ENCODE measurements at places on chromosomes 3 and 15.

DNA sequence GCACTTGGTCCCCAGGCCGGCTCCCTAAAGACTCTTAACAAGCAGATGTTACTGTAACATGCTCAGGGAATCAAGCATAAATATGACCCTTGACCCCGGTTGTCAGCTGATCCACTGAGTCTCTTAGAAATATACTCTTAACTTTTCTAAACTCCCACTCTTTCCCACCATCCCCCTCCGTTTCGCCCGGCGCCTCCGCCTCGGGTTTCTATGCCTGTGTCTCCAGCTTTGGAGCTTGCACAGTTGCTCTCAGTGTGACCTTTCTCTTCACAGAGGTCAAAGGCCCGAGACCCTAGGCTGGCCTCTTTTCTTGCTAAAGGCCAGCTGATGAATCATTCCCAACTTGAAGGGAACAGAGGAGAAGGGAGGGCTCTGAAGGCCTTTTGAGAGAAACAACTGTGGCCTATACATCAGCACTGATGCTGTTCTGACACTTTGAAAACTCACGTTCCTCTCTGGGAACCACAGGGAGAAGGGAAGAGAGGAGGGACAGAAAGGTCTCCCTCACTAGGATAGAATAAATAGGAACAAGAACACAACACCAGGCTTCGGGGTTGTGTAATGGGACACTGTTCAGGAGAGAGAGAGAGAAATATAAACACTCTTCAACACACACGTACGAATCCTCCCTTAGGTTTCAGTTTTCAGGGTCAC lies 484.5 kb upstream of the NR2F2 start:
- peak; percentile 91 for DNase-seq

GRCh38 chr3:180296971-180297370 lies 260.2 kb upstream of the PEX5L start:
- DNase-seq, result no peak

GRCh38 chr3:65439641-65440284 lies 599.0 kb downstream of the MAGI1 start:
- peak; percentile 74 for DNase-seq

GRCh38 chr3:45795882-45796765 lies at the start of gene SLC6A20:
SLC6A20 (minus strand) TSS chr3:45796536; CDS start chr3:45796419, 117 bp downstream.
- DNase-seq, result peak; percentile 72

GRCh38 chr3:60323651-60324050 lies 927.6 kb downstream of the FHIT start:
- DNase-seq, result no peak

DNA sequence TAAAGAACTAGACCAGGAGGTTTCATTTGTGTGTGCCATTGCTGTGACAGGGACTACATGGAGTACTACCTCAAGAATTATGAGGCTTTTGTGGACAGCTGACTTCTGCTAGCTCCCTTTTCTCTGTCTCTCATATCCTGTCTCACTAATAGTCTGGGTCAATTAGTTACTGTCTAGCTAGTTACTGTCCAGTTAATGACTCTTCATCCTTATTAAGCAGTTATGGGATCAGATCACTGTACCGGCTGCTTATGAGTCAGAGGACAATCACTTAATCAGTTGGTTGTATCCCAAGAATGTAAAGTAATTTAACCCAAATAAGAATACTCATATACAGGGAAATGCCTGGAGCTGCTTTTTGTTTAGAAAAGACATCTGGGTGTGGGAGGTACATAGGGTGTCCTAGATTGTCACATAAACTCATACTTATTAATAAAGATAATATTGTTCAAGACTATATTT lies 158.0 kb downstream of the CDIN1 start:
- no peak for DNase-seq

DNA sequence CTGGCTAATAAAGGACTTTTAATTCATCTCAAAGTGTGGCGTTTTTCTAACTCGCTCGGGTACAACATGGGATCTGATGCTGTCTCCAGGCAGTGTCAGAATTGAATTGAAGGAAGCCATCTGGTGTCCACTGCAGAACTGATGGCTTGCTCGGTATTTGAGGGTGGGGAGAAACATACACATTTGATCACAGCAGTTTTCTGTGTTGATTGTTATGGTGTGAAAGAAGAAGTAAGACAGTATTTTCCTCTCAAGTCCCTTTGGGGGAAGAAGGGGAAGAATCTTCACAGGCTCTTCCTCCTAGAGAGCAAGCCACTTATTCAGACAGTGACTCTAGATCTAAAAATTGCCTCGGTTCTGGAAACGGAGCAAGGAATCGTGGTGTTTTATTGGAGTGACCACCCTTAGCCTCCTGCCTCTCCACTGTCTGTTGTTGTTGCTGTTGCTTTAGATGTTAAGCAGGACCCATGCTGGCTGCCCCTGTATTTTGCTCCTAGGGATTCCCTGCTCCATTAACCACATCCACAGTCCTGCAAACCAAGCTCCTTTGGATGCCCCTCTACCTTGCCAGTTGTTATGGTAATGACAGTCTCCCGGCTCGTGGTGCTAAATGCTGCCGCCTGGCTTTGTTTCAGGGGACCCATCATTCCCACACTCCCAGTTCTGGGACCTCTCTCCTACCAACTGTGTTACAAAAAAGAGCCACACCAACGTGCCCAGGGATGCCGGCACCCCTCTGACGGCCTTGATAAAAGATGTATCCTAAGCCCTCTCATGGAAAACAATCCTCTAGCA lies 15.3 kb upstream of the MCCC1 start:
- no peak for DNase-seq

DNA sequence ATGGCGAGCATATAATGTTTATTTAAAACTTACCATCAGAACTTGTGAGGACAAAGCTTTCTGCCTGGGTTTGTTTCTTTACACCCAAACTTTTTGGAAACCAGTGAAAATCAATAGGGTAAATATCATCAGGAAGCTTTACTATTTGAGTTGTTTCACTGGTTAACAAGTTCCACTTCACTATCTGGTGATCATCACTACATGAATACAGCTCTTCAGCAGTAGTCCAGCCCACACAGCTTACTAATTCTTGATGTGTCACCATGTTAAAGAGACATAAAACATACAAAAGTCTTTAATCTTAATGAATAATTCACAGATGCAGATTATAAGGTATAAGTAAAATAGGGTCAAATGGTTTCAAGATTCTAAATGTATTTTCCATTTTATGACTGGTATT lies 17.6 kb downstream of the IFT80 start:
- no peak for DNase-seq

GRCh38 chr3:195219351-195220230 lies 51.4 kb downstream of the XXYLT1 start:
- no peak for DNase-seq

- no peak for DNase-seq
Observed at GRCh38 chr15:85607141-85607806, 187.5 kb downstream of the KLHL25 start.

GRCh38 chr15:51106481-51106880 lies 11.8 kb upstream of the TNFAIP8L3 start:
- no peak for DNase-seq

- DNase-seq, result no peak
Observed at GRCh38 chr3:31953091-31953490, 28.0 kb downstream of the OSBPL10 start.

DNA sequence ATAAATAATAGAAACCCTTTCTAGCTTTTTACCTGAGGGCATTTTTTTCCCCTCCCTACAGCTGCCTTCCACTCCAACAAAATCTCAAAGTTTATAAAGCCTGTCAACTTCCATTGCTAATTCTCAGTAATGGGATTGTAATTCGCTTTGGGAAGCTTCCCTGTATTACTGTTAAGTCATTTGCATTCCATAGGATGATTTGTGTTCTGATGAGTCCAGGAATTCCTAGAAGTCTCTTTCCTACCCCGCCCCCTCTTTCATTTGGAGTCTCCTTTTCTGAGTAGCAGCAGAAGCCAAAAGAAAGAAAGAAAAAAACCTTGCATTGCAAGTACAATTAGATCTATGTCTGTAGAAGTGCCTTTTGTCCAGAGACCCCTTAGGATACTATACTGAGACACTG lies 1033.3 kb downstream of the IGSF11 start:
- DNase-seq, result no peak

- no peak for DNase-seq
Observed at GRCh38 chr3:43742920-43743319, 52.2 kb downstream of the ABHD5 start.

GRCh38 chr3:177338697-177339219 lies 141.5 kb upstream of the TBL1XR1 start:
- DNase-seq, result no peak

DNA sequence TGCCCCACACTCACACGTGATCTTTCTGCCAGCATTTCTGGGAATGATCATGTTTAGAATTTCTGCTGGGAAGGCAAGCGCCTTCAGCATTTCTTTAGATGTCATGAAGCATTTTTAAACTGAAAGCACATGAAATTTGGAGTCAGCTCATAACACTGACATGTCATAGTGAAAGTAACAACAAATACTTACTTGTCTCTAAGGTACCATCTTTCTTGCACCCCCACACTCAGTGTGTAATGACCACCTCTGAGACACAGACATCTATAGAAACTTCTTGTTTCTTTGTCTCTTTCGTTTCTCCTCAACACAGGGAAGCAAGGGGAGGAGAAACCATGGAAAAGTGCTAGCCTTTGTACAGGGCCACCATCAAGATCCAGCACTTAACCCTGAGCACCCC lies 171.7 kb downstream of the RORA start:
- no peak for DNase-seq

- no peak for DNase-seq
Observed at GRCh38 chr3:173398111-173398479, 551 bp downstream of the NLGN1 start.

- no peak for DNase-seq
Observed at GRCh38 chr3:147797095-147797494, 387.9 kb downstream of the ZIC1 start.

DNA sequence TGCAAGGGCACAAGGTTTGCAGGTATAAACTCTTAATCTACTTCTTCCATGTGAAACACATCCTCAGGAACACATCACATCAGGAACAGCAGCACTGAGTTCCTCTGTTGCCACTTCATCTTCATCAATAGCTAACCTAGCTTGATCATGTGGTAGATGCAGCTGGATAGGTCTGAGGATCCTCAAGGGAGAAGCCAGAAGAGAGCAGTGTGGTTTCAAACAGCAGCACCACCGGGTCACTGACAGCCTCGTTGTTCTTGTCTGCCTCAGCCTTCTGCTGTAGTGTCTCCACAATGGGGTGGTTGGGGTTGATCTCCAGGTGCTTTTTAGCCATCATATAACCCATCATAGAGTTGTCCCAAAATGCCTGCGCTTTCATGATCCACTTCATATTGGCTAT lies 58.8 kb downstream of the ADAM10 start:
- DNase-seq, result no peak

GRCh38 chr15:25739687-25740121 lies 123.4 kb downstream of the ATP10A start:
- peak; percentile 47 for DNase-seq

- no peak for DNase-seq
Observed at GRCh38 chr3:120203016-120203415, 82.0 kb downstream of the GPR156 start.
